Endothelial cell of umbilical vein (primary cell): ENCODE measurements at places on chromosomes 1 and 21. TPM values are rescaled to one million over a fixed set of nuclear protein-coding genes. Genes with fewer than 3 reads are reported as not detected.

Gene NEGR1
- 20.2 and 21.8 TPM in 2 replicates for total RNA-seq

Gene GPR161
- 34.8 and 36.5 TPM in 2 replicates for total RNA-seq

Gene RCAN3
- 2.7 and 5.1 TPM in 2 replicates for total RNA-seq

Gene MMP23B
- total RNA-seq, result 5.3 TPM in 1 of 2 replicates, not detected in the other
